ENCODE measurements at places on chromosomes 6 and 20.
A peak's percentile ranks its signal among the peaks of the same experiment; 100 is the strongest.

DNA sequence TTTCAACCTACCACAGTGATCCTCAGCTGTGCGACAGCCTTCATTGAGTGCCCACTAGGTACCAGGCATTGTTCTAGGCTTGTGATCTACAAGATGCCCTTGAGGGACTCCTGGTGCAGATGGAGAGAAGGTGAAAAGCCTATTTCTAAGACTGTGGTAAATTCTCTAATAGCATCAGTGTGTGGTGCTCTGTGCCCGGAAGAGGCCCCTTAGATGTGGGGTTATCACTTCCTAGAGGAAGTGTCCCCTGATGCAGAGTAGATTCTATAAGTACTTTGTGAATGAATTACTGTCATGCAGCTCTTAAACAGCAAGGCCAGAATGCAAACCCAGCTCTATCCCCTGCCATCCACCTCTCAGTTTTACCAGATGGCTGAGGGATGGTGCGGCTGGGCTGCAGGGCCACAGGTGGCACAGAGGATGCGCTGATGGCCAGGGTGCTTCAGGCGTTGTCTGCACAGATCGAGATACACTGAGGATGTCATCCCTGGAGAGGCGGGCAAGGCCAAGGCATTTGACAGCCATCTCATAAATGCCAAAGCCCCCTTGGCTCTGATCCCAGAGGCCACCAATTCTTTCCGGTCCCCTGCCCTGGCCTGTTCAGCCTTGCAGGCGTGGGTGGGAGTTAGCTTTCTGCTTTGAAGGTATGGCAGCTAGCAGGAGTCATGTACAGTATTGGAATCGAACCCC, 96.7 kb downstream of the TOX2 start:
- peak; percentile 6 for DNase-seq

GRCh38 chr6:11631008-11631407, 93.5 kb downstream of the TMEM170B start:
- no peak for DNase-seq

DNA sequence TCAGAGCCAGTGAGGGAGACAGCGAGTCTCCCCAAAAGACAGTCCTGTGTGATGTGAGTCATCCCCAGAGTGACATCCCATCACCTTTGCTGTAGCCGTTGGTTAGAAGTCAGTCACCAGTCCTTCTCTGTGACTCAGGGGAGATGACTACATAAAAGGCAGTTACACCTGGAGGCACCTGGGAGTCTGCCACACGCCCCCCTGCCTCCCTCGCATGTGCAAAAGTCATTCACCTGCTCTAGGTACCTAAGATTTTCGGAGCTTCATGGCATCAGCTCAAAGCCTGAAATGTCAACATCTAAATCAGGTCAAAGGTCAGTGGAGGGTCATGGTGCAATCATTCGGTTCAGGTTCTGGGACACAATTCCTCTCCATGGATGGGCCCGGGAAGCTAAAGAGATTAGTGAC, 50.3 kb downstream of the PRR18 start:
- DNase-seq: no peak

DNA sequence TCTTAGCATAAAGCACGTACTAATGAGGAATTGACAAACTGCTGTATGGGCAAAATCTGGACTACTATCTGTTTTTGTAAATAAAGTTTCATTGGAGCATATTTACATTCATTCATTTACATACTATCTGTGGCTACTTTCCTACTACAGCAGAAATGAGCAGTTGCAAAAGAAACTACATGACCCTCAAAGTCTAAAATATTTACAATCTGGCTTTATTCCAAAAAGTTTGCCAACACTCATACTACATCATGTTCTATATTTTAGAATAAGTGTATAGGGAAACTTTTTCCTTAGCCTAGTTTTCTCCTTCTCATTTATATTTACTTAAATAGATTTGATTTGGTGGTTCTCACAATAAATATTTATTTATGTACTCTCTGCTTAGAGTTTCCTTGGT, 208.2 kb downstream of the RIMS1 start:
- DNase-seq: no peak

- peak; percentile 63 for DNase-seq
Measured at GRCh38 chr6:130366107-130367005, 539 bp downstream of the TMEM200A start.

GRCh38 chr20:46559685-46560440, 9.4 kb upstream of the OCSTAMP start:
- DNase-seq: no peak

GRCh38 chr20:19301843-19302242, 89.4 kb downstream of the SLC24A3 start:
- DNase-seq: no peak

GRCh38 chr6:45718871-45719270, 296.8 kb downstream of the CLIC5 start:
- no peak for DNase-seq
